Stimulated activated CD8-positive, alpha-beta memory T cell treated with anti-CD3 and anti-CD28 coated beads, Interleukin-7, amount 100 ng/mL, for 24 hours (primary cell): ENCODE measurements at places on chromosomes 5 and 9.

- DNase-seq = no peak
Measured at GRCh38 chr5:178849316-178849715, 10.4 kb upstream of the ZNF354B start.

DNA sequence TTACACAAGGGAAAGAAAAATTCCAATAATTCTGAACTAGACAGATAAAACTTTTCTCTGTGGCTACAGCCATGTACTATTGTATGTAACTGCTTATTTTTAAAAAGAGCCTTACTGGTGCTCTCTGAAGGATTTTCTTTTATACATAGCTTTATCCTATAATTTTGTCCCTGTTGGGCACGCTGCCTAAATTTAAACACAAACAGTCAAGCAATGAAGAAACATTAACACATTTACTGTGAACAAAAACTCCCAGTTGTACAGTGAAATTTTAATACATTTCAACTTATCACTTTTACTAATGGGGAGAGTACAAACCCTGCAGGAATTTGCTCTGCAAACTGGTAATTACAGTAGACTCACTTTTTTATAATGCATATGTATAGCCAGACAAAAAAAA lies 273.3 kb downstream of the BNC2 start:
- no peak for DNase-seq

DNA sequence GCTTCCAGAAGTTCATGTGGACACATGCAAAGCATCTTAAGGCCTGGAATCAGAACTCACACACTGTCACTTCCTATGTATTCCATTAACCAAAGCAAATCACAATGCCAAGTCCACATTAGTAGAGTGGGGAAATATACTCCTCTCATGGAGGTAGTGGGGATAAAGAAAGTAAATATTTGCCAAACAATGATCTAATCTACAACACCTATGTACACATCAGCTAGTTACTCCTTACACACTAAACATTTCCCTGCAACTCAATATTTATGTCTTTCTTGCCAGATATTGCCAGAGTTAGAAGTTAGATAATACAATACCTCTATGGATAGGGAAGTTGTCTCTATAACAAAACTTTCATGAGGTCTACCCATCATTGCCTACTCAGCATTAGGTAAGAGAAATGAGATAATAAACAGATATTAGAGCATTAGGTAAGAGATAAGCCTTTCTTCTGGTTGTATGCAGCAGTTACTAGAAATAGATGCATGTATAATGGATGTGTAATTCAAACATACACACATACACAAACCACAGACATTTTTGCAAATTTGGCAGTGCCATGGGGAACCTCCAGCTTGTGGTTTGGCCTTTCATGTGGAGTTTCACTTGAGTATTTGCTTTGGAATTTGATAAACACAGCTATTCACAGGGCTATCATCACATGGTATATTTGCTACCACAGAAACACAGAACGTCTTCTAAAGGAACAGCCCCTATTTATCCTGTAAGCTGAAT lies 196.5 kb downstream of the TLE1 start:
- no peak for DNase-seq

GRCh38 chr9:113444736-113445135 lies 18.8 kb upstream of the RGS3 start:
- no peak for DNase-seq

DNA sequence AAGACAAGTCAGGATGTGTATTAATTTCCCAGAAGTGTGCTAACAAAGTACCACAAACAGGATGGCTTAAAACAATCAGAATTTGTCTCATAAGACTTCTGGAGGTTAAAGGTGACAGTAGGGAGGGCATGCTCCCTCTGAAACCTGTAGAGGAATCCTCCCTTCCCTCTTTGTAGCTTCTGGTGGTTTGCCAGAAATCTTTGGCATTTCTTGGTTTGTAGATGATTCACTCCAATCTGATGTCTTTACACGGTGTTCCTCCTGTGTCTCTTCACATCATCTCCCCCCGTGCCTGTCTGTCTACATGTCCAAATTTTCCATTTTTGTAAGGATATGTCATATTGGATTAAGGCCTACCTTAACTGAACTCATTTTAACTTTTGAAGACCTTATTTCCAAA lies 471.5 kb downstream of the ZNF608 start:
- DNase-seq = no peak

- DNase-seq = no peak
Measured at GRCh38 chr9:77945798-77946197, 85.8 kb downstream of the GNAQ start.

- no peak for DNase-seq
Measured at GRCh38 chr5:114346181-114346580, 15.7 kb upstream of the KCNN2 start.

GRCh38 chr9:72396247-72397091 lies 31.5 kb upstream of the ZFAND5 start:
- DNase-seq = no peak

GRCh38 chr5:89016741-89017303 lies 133.8 kb upstream of the MEF2C start:
- no peak for DNase-seq
